ENCODE measurements at places on chromosomes 2 and 18. TPM values are rescaled to one million over a fixed set of nuclear protein-coding genes. Genes with fewer than 3 reads are reported as not detected.

The GCA gene
- total RNA-seq: 6.8 TPM

The RNASEH1 gene
- 39.0 TPM for total RNA-seq

The CPO gene
- total RNA-seq: not detected

The PARD3B gene
- total RNA-seq: 5.8 TPM

The LYPD6B gene
- 0.38 TPM for total RNA-seq

The PLCD4 gene
- total RNA-seq: 2.8 TPM

Measured in NCI-H460 (cell line).